ENCODE measurements at places on chromosomes 6 and 20.
A peak's percentile ranks its signal among the peaks of the same experiment; 100 is the strongest.

GRCh38 chr6:52550870-52551269 lies 26.0 kb downstream of the TRAM2 start:
- no peak for DNase-seq

- DNase-seq = no peak
These were observed 33.9 kb upstream of the STXBP5 start for GRCh38 chr6:147170269-147170668.

- DNase-seq = no peak
These were observed 347.0 kb downstream of the QKI start for GRCh38 chr6:163761481-163761880.

DNA sequence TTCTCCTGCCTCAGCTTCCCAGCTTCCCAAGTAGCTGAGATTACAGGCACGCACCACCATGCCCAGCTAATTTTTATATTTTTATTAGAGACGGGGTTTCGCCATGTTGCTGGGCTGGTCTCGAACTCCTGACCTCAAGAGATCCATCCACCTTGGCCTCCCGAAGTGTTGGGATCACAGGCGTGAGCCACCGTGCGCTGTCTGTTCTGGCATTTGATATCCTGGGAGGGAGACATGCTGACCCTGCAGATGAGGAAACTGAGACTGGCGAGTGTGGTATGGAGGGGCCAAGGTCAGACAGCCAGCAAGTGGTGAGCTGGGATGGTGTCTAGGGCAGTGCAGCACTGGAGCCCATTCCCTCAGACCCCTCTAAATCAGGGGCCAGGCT lies 44.6 kb downstream of the SRC start:
- DNase-seq = no peak

- DNase-seq = no peak
These were observed 1.1 kb downstream of the NT5DC1 start for GRCh38 chr6:116101790-116102189.

GRCh38 chr6:13331516-13332348 lies 3.4 kb upstream of the TBC1D7 start:
- no peak for DNase-seq

- no peak for DNase-seq
These were observed 8.0 kb upstream of the RAET1L start for GRCh38 chr6:150033207-150033771.

DNA sequence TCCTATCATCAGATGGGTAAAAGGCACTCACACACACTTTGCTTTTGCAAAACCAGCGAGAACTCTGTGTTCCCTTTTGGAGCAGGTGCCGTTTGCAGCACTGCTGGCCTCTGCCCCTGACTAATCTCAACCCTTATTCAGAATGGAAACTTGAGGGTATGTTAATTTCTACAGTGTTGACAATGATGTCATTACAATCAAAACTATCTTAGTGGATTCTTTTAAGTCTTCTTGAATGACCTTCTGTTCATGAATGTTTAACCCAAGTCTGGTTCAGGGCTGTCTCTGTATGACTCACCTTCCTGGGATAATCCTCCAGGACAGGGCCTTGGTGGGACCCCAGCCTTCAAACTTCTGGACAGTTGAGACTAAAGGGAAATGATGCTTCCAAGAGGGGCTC lies 197.9 kb downstream of the CDH4 start:
- DNase-seq = no peak

DNA sequence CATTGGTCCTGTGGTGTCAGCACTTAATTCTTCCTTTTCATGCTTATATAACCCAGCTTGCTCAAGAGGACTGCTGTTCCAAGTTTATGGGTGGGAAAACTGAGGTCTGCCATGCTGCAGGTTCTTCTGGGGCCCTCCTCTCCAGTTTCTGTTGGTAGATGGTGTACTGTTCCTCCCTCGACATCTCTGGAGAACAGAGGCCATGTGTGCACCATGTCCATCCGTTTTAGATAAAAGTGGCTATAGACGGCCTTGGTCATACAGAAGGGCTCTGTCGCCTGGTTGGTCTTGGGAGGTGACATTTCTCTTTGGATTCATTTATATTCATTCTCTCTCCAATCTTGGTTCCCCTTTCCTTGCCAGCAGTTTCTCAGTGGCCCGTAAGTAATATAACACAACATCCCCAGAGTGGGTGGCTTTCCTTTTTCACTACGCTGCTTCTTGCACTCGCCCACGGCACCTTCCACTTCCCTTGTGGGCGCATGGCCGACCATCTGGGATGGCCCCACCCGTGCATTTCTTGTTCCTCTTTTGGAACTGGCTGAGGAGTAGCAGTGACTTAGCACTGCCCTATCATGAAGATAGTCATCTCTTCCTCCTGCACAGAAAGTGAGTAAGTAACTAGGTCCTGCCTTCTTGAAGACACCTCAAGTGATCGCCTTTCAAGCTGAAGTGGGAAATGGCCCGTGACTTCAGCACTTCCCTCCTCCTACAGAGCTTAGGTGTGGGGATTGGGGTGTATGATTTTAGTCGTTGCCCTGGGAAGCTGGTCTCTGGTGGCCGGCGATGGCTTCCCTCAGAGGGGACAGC lies 94.2 kb downstream of the RREB1 start:
- peak; percentile 41 for DNase-seq

GRCh38 chr20:61643656-61644377 lies 391.8 kb downstream of the CDH4 start:
- peak; percentile 14 for DNase-seq
